MG63 (cell line): ENCODE measurements at places on chromosomes 3 and 15. TPM values are rescaled to one million over a fixed set of nuclear protein-coding genes. Genes with fewer than 3 reads are reported as not detected.

The HIGD2B gene
- total RNA-seq = not detected in 2 replicates

DNA sequence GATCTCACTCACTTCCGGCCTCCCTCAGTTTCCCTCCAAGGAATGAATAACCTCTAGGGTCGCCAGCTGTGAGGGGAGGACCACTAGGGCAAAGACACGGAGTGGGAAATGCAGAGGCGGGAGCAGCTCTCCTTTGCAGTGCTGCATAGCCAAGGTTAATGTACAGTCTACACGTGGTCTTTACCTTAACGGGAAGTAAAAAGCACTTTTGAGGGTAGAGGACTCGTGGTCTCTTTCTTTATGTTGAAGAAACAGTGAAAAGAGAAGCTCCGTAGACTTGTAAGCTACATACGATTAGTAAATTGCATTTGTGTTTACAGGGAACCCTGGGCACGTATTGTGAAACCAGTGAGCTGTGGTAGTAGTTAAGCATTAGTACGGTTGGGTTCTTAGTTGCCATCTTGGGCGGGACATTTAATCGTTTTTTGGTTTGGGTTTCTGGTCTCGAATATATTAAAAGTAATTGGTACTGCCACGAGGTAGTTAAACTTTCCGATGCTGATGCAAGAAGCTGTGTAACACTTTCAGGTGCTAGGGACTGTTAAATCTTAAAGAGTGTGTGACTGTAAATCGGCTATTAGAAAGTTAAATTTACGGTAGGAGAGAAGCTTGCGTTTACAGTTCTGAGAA, 828 bp downstream of the U2SURP start:
- no peak for DNase-seq

DNA sequence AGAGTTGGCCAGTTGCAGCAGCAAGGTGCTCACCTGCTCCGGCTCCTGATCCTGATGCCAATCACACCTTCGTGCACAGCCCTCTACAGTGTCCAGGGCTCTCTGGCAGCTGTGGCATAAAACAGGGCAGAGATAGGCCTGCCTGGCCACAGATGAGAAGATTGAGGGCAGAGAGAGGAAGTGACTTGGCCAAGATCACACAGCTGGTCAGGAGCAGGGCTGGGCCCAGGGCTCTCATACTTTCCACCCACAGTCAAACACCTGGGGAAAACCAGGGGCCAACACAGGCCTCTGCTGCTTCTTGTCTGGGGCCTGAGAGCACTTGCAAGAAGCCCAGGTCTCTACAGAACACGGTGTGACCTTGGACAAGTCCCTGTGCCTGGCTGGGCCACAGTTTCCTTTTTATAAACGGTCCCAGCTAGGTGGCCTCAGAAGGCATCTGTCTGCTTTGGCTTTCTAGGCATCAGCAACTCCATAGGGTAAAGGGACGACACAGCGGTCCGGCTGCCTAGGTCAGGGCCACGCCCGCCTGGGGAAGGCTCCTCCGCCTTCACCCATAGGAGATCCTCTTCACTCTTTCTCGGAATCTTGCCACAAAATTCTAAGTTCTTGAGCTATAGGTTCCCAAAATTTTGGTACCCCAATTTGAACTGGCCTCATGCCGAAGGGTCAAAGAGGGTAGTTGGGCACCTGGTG, 3.1 kb downstream of the ATP2B2 start:
- DNase-seq = no peak

The BOC gene
- 1.4 and 3.9 TPM in 2 replicates for total RNA-seq

The CIB1 gene
- total RNA-seq = 48.7 and 158 TPM in 2 replicates

- no peak for DNase-seq
Measured at GRCh38 chr3:193996641-193997089, 139.3 kb upstream of the HES1 start.
